ENCODE measurements at places on chromosomes 11 and 22.

- DNase-seq = peak; percentile 37
Observed at GRCh38 chr22:49585461-49586243, 242.0 kb downstream of the BRD1 start.

GRCh38 chr22:41009222-41009948 is 58.2 kb downstream of the RBX1 start:
- DNase-seq = no peak

- no peak for DNase-seq
Observed at GRCh38 chr11:34706709-34707461, 86.0 kb downstream of the EHF start.

GRCh38 chr11:45984192-45984591 is 61.7 kb downstream of the LARGE2 start:
- DNase-seq = no peak

DNA sequence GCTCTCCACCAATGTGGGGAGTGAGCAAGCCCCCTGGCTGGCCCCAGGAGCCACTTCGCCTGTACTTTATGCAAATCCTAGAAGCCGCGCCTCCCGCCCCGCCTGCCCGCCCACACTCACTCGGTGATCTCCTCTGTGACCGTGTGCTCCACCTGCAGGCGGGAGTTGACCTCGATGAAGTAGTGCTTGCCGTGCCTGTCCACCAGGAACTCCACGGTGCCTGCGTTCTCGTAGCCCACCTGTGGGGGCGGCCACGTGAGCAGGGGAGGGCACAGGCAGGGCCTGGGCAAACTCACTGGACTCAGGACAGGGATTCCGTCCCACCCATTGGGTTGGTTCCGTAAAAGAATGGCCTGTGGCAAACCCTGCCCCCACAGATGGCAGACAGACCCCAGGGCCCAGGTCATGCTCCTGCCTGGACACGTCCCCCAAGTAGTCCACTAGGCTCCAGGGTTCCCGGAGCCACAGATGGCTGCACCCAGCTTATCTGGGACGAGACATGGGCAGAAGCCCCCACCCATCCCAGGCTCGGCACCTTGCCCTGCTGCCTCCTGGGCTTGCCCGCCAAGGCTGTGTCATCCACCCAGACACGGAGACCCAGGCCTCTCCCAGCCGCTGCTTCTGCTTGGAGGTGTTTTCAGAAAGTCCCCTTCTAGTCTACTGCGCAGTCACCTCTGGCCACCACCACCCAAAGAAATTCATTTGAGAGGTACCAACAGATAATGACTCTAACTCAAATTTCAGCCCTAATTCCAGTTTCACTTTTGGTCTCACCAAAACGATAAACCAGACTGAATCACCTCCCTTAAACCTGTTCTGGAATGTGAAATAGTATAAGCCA is 12.1 kb downstream of the LRFN4 start:
- DNase-seq = no peak

DNA sequence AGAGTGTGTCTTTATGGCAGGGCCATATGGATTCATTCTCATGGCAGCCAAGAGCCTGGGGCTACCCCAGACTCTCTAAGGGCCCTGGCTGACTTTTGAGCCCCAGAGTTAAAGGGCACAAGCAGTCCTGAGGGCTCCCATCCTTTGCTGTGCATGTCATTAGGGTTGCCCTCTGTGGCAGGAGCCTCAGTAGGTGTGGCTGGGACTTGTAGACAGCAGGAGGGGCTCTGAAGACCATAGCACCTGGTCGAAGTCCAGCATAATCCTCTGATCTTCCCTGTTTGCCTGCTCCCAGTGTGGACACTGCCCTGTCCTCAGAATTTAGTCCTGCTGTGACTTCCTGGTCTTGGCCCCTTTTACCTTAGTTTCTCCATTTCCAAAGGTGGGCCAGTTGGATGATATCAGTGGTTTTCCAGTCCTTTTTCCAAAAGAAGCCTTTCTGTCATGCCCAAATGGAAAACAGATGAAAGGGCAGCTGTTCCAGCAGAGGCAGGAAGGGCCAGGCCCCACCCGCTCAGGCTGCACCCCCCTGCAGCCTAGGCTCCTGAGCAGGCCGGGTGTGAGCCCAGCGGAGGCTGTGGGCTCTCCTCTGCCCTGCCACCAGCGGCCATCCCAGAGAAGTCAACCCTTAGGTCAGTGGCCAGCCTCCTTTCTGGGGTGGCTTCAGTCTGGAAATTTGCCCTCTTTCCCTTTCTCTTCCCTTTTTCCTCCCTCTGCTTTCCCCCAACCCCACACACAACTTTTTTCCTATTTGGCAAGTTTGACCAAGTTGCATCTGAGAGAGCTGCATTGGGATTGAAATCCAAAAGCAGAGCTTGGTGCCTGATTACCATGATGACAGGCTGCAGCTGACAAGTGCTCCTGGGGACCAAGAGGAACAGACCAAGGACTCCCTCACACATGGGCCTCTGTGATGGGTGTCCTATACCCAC is 32.8 kb upstream of the SUSD2 start:
- DNase-seq = no peak

GRCh38 chr11:134223121-134223520 is 646 bp downstream of the NCAPD3 start:
- no peak for DNase-seq

DNA sequence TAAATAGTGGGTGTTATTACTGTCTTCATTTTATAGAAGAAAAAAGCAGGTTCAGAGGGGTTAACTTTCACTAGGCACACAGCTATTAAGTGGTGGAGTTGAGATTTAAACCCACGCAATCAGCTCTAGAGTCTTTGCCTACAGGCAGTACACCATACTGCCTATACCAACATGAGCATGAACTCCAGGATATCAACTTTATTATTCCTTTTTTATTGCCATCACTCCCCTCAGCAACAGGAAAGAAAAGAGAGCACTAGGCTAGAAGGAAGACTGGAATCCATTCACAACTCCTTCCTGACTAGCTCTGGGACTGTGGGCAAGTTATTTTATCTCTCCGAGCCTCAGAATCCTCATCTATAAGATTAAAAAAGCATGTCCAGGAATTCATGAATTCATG is 58.7 kb upstream of the FSHB start:
- no peak for DNase-seq

GRCh38 chr11:103550811-103551210 is 441.6 kb downstream of the DYNC2H1 start:
- DNase-seq = no peak

- no peak for DNase-seq
Observed at GRCh38 chr11:106400949-106401570, 323.6 kb downstream of the AASDHPPT start.

GRCh38 chr11:47165253-47165840 is 11.3 kb downstream of the ARFGAP2 start:
- no peak for DNase-seq

- no peak for DNase-seq
Observed at GRCh38 chr11:92658733-92659132, 310.7 kb upstream of the MTNR1B start.

GRCh38 chr11:21554284-21554683 is 638.6 kb upstream of the ANO5 start:
- no peak for DNase-seq

DNA sequence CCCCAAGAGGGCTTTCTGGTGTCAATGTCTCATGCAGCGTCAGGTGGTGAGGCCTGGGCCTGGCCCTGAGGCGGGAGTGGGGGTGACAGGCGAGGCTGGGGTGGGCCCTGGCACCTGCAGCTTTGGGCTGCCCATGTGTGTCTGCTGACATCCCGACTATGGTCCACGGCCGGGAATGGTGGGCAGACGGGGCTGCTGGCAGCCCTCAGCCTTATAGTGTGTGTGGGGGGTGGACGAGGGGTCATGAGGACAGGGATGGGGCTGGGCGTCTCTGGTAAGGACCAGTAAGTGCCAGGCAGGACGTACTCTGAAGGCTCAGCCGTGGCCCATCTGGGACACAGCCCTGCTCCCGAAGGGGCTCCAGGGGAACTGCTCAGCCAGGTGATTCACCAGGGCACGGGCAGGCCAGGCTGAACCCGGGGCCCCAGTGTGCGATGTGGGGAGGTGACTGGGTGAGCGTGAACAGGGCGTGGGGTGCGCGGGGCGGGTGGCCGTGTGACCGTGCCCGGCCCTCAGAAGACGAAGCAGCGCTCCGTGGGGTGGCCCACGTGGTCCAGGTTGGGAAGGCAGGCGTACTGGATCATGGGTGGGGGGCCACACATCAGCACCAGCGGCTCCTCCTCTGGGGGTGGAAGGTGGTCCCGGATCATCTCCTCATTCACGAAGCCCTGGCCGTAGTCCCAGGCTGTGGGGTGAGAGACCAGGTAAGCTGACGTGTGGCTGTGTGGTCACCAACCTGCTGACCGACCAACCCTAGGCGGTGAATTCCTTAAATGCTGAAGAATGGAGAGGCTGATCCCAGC is 4.8 kb upstream of the POLDIP3 start:
- DNase-seq = no peak

DNA sequence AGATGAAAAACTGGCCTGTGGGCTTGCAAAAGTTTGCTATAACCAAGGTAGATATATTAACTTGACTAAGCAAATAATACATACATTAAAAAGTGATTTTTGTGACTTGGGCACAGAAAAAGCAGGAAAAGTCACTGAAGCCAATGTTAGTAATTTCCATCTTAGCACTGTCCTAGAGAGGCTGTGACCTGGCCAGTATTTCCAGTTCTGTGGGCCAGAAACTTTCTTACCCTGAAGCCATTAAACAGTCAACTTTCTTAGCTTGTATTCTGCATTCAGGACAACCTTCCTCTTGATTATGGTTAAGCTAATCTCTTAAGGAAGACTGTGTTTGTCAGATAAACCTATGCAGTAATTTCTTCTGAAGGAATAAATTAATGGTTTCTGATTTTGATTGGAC is 22.3 kb upstream of the SLC36A4 start:
- no peak for DNase-seq

DNA sequence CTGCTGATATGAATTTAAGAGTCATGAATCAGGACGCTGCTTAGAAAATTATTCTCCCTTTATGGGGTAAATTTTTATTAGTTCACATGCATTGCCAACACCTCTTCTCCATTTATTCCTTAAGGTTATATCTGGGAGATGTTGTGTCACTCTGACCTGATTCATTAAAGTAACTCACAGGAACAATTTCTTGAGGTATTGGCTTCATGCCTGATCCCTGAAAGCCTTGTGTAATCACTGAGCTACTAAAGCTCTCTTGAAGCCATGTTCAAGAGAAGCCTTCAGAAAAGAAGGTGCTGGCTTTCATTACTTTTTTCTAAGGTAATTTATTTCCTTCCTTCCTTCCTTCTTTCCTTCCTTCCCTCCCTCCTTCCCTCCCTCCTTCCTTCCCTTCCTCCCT is 420.6 kb downstream of the RAB38 start:
- DNase-seq = no peak

DNA sequence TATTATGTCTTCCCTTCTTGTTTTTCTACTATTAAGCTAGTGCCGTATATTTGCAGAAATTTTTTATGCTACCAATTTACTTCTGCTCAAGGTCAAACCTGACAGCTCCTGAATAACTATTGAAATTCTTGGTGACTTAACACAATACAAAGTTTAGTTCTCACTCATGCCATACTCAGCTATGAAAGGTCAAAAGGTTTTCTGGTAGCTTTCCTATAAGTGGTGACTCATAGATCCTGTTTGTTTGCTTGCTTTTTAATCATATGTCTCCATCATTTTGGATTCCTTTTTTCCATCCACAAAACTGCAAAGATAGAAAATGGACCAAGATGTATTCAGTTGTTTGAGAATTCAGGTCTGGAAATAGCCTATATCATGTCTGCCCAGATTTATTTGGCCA is 855.8 kb upstream of the LRRC4C start:
- no peak for DNase-seq

DNA sequence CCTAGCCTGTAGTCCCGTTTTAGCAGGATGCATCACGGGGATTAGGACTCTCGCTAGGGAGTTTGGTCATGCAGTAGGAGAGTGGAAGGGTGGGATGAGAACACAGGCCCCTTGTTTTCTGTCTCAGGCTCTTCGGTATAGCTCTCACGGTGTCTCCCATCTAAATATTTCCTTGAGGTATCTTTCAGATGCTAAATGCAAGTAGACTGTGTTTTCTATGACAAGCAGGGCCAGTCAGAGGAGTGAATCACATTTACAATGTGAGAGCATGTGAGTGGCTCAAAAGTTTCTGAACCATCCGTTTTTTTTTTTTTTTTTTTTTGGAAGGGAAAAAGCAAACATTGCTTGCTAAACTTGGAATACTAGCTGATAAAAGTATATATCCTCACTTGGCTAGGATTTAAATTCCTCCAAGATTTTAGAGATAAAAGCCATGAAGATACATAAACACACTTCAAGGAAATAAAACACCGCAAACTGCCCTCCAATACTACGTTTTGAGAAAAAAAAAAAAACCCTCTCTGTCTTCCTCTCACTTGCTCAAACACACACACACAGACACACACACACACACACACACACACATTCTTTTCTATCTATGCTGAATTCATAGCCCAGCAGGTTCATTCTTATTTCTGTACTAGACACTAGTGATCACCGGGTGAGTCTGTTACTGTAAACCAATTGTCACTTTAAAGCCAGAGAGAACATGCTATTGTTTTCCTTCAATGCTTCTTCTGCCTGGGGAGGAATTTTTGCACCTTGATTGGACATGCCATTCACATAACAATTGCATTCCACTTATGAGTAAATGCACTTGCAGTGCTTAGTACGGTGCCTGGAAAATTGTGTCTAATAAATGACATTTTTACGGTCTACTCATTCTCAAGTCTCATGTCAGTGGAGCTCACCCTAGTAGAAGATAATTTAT is 224.6 kb upstream of the CCDC90B start:
- DNase-seq = no peak

- DNase-seq = no peak
Observed at GRCh38 chr11:19076744-19077589, 16.4 kb upstream of the MRGPRX2 start.

- DNase-seq = peak; percentile 44
Observed at GRCh38 chr11:17775507-17776211, 41.1 kb downstream of the KCNC1 start.

- DNase-seq = no peak
Observed at GRCh38 chr11:46352063-46352841, 5.0 kb downstream of the DGKZ start.

DNA sequence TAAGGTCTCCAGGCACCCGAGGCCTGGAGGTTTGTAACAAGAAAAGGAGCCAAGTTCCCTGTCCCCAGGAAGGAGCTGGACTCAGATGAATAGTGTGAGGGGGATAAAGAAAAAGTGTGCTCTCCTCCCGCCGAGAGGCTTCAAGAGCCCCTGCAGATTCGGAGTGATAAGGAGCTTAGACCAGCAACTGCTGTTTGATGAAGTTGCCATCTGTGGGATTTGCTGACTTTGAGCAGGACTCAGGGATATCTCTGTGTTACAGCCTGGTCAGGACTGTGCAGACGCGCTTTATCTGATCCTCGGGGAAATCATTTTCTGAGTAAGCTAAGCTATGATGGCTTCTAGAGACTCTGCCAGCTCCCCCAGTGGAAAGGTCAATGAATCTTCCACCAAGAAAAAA is 1017.0 kb downstream of the TBC1D22A start:
- no peak for DNase-seq
